ENCODE measurements at places on chromosomes 2 and 18. TPM values are rescaled to one million over a fixed set of nuclear protein-coding genes. Genes with fewer than 3 reads are reported as not detected.

DNA sequence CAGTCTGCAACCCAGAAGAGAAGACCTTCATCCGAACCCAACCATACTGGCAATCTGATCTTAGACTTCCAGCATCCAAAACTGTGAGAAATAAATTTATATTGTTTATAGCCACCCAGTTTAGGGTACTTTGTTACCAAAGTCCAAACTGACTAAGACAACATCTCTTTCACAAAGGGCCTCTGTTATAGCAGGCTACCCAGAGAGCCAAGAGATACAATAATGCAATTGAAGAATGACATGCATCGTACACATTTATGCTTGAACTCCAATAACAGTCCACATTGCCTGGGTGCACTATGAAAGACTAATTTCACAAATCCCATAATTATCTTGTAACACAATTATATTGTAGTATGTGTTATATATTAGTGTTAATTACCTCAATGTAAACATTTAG is 39.1 kb upstream of the ANKRD44 start:
- no peak for DNase-seq

- no peak for DNase-seq
Observed at GRCh38 chr2:206783718-206784117, 18.3 kb downstream of the FASTKD2 start.

DNA sequence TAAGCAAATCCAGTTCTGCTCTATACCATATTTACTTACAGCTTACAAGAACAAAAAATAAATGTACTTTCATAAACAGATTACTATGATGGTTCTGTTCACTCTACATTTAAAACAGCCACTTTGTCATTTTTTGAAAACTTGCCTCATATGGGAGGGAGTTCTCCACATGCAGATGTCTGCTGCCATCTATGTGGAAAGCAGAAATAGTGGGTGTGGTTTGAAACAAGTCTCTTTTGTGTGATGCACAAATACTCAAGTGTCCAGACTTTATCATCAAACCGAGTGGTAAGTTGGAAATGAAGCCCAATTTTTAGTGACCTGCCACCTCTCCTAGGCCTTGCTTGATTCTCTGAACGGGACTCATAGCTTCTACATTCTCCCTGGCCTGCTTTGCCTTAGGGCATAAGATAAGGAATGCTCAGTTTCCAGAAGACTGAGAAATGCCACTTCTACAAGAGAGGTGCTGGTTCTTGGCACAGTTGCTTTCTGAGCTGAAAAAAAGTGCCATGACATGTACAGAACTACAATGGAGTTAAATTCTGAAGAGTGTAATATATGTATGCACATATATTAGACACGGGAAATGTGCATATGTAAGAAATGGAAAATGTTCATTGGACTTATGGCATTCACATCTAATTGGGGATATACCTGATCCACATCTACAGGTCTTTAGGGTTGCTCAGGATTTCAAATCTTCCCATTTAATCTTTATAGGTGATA is 221.0 kb downstream of the SLC8A1 start:
- DNase-seq: no peak

- no peak for DNase-seq
Observed at GRCh38 chr2:82879803-82880202, 1579.3 kb downstream of the SUCLG1 start.

DNA sequence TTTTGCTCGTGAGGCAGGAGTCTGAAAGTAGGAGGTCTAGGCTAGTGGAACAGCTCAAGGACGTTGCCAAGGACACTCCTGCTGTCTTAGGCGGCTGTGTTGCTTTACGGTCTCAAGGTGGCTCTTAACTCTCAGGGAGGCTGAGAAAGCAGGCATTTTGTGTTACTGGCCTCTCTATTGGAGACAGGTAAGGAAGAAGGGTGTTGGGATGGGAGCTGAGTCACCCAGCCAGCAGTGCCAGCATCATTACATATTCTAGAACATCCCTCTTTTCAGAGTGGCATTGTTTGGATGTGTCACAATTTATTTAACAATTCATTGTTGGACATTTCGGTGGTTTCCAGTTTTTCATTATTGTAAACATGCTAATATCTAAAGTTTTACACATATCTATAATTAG is 30.8 kb upstream of the TMEM214 start:
- DNase-seq: no peak

DNA sequence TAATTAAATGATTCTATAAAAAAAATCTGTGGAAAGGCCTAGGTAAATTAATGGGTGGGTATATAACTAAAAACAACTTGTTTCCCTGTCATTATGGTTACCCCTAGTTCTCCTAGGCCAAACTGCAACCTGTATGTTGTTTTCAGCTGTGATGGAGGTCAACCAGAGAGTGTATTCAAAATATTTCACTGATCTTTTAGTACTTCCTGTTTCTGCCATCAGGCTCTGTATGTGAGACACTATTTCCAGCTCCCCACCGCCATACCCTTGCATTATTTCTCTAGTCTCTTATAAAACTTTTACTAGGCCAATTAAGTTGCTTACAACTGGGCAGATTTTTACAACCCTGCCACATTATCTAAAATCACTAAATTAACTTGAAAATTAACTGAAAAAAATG is 21.0 kb upstream of the CDKL4 start:
- no peak for DNase-seq

- DNase-seq: no peak
Observed at GRCh38 chr2:209424199-209424701, 403 bp downstream of the MAP2 start.

- DNase-seq: no peak
Observed at GRCh38 chr18:78984941-78985784, 5.5 kb downstream of the SALL3 start.

DNA sequence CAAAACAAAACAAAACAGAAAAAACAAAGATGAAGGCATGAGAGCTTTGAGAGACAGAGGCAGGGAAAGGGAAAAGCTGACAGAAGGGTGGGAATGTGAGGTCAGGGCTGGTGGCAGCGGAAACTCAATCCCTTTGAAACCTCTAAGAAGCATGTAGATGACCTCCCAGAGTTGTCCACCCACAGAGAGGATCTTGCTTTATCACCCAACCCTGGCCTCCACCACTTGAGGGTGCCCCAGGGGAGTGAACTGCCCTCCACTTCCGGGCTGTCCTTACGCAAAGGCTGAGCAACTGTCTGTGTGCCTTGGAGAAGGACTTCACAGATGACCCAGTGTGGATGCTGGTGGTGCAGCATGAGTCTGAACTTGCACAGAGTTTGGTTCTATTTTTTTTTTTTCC is 26.7 kb downstream of the PDCL3 start:
- no peak for DNase-seq

DNA sequence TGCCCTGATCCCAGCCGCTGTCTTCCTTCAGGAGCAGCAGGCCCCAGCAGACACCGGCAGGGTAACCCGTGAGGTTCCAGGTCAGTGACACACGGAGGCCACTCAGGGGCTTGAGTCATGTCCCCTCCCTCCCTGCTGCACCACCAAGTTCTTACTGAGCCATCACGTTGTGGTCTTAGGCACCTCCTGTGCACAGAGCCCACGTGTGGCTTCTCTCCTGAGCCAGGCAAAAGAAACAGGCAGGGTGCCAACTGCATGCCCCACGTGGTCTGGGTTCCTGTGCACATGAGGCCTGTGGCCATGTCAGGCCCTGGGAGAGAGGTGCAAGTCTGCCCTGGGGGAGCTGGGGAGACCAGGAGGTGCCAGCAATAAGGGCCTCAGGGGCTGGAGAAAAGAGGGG is 264.8 kb downstream of the KLHL29 start:
- DNase-seq: no peak

DNA sequence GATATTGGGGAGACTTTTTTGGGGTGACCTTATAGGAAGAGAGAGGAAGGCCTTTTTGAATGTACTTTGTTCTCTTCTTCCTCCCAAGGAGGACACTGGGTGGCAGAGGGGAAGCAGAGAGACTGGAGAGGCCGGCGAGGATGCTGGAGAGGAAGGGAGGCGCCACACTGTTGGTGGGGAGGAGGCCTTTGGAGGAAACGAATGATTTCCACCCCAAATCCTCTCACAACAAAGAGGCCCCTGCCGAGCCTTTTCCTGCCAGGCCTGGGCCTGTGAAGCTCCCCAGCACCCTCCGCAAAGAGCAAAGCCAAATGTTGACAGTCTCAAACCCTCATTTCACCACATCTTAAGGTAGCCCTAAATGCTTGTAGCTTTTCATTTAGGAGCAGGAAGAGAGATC is 59.0 kb upstream of the UPP2 start:
- DNase-seq: no peak

DNA sequence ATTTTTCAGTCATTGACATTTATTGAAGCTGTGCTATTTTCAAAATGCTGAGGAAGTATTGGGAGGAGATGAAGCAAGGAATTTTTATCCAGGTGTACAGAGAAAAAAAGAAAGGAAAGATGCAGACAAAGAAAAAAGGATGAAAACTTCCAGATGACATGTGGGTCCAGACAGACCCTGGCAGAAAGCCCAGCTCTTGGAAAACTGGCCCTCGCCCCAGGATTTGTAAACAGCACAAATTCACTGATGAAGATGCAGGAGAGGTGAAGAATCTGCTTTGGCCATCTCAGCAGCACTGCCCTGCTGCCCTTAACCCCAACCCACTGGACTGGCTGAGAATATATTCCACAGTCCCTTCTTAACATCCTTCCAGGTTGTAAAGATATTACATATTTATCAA is 12.5 kb downstream of the TACR1 start:
- DNase-seq: no peak

GRCh38 chr2:65329525-65329924 is 101.9 kb downstream of the ACTR2 start:
- no peak for DNase-seq

- DNase-seq: no peak
Observed at GRCh38 chr2:37507051-37507410, 162.6 kb downstream of the QPCT start.

CTAGE1 gene
- total RNA-seq: 0.11 TPM

CLIP4 gene
- total RNA-seq: 34.2 TPM

ALLC gene
- not detected for total RNA-seq

LRRC30 gene
- total RNA-seq: not detected
